Sciatic nerve (tissue), 2 donors: ENCODE measurements at places on chromosomes 1 and 21.

- no peak for DNase-seq
Observed at GRCh38 chr1:24362982-24363614, 43.9 kb downstream of the GRHL3 start.

GRCh38 chr1:93471911-93472310, 24.0 kb downstream of the FNBP1L start:
- no peak for DNase-seq

- DNase-seq: no peak
Observed at GRCh38 chr1:119139403-119139802, 1.1 kb downstream of the WARS2 start.

GRCh38 chr1:96416701-96417444, 304.7 kb upstream of the PTBP2 start:
- no peak for DNase-seq

GRCh38 chr1:108913105-108913948, 36.5 kb downstream of the GPSM2 start:
- no peak for DNase-seq

DNA sequence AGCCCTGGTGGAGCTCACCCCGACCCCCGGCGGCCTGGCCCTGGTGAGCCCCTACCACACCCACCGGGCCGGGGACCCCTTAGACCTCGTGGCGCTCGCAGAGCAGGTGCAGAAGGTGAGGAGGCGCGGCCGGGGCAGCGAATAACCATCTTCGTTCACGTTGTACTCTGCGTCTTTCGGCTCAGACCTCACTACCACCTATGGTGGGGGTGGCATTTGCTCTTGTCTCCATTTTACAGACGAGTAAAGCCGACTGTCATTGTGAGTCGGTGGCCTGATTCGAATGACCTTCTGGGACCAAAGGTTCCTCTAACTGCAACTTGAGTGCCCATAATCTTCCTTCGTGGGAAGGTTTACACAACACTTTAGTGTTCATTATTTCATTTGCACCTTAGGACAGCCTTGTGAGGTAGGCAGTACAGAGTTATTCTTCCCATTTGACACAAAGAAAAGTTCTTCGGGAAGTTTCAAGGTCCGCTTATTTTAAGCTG, 506 bp downstream of the C1orf50 start:
- DNase-seq: no peak

DNA sequence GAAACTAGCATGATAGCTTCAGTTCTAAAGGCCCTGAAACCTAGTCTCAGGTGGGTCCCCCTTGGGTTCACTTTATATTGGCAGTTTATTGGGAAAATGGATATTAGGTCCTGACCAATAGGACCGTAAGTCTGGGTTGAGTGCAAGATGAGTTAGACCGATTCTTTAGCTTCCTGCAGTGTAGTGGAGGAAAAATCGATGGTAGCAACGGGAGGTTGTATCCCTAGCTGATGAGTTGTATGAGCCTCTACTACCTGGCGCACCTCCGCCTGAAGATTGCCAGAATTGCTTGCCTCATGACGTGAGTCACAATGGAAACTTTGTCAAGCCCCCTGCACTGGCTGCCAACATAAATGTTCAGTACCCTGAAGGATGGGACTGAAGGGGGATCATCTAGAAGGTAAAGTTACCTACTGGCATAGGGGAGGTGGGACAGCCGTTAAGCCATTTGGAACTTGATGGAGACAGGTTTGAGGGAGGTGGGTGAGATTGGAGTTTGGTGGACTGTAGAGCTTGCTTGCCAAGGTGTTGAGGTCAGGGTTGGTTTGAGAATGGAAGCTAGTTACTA, 3.9 kb downstream of the RCC1 start:
- DNase-seq: no peak

GRCh38 chr1:17059391-17060305, 5.8 kb upstream of the SDHB start:
- peak; percentile 74 for DNase-seq

- DNase-seq: no peak
Observed at GRCh38 chr1:58059789-58060188, 486.7 kb downstream of the OMA1 start.

GRCh38 chr1:110945626-110946025, 18.1 kb downstream of the LRIF1 start:
- DNase-seq: no peak

DNA sequence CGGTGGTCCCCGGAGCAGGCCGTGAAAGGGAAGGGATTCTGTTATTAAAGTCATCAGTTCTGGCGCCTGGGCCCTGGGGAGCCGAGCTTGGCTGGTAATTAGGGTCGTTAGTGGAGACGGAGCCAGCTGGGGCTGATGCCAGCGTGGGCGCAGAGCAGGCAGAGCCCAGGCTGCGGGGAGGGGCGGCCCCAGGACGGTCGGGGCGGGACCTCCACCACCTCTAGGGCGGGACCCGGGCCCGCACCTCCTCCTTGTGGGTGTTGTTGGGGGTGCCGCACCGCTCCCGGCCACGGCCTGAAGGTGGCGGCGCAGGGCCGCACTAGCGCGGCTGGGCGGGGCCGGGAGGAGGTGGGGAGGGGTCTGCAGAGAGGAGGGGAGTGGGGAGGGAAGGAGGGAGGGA, 470.6 kb downstream of the PTPRU start:
- no peak for DNase-seq

- no peak for DNase-seq
Observed at GRCh38 chr1:158329300-158329699, 2.0 kb downstream of the CD1B start.

GRCh38 chr1:176119549-176119948, 87.5 kb downstream of the COP1 start:
- DNase-seq: no peak

DNA sequence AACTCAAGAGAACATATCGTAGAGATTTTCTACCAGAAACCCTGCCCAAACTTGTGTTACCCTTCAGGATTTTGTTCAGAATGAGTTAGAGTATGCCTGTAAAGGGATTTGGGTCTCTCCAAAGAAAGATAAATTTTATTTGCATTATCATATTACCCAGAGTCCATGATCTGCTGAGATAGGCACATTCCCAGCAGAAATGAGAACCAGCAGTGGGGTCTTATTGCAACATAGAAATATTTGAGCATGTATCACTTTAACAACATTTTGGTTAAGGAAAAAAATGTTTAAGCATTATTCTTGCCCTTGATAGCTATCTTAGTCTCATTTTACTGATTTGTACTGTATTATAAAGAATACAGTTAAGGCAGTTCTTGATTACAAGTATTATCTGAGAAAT, 10.6 kb downstream of the VCAM1 start:
- no peak for DNase-seq

DNA sequence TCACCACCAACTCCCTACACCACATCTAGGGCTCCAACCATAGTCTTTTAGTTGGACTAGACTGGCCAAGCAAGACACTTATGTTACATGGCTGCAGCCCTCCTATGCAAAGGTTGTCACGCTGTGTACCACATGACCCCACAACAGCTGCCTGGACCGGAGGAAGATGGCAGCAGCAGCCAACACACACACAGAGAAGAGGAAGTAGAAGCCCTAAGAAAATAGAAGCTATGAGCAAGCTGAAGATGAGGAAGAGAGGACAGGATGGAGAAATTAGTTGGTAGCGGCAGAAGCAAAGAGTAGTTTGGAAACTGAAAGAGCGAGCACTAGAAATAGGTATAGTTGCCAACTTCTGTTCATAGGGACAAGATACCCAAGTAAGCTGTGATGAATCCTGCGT, 60.8 kb upstream of the RALGPS2 start:
- DNase-seq: no peak

- no peak for DNase-seq
Observed at GRCh38 chr1:77929806-77930205, 41.4 kb downstream of the NEXN start.
